Stimulated activated CD8-positive, alpha-beta memory T cell treated with anti-CD3 and anti-CD28 coated beads, Interleukin-15, amount 100 ng/mL, for 4 hours (primary cell): ENCODE measurements at places on chromosomes 4 and X.

DNA sequence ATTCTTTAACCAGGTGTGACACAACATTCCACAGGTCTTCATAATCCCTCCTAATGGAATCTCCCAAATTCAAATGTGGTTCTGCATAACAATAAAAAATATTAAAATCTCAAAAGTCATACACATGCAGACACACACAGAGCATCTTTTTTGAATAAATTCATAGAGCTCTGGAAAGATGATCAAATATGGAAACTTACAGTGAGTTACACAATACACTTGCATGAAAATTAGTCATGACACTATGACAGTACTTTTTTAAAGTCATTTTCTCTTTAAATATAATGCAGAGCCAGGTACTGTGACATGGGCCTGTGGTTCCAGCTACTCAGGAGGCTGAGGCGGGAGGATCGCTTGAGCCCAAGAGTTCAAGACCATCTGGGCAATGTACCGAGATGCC lies 38.9 kb downstream of the DDX60L start:
- no peak for DNase-seq

GRCh38 chr4:124032035-124032434 lies 635.4 kb downstream of the SPRY1 start:
- DNase-seq = no peak

GRCh38 chr4:6939761-6940743 lies 30.4 kb downstream of the TBC1D14 start:
- DNase-seq = no peak

- no peak for DNase-seq
Observed at GRCh38 chrX:154096140-154097002, 1.1 kb downstream of the MECP2 start.

DNA sequence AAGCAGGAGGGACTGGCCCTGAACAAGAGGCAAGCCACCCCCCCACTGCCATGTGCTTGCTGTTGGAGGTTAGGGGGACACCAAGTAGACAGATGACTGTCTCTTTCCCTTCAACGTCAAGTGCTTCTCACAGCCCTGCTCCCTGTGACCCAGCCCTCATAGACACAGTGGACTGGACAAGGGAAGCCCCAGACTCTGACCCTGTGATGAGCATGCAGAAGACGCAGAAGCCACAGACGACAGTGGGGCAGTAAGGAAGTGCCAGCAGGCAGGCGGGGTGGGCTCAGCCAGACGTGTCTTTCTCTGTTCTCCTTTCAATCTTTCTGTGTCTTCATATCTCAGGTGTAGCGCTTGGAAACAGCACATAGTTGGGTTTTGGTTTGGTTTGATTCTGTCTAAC lies 2.4 kb upstream of the L1CAM start:
- no peak for DNase-seq

- DNase-seq = no peak
Observed at GRCh38 chr4:24774452-24774851, 20.9 kb upstream of the SOD3 start.

- DNase-seq = no peak
Observed at GRCh38 chr4:90444904-90445303, 317.7 kb downstream of the CCSER1 start.

- DNase-seq = no peak
Observed at GRCh38 chr4:17762726-17763125, 18.7 kb downstream of the FAM184B start.

DNA sequence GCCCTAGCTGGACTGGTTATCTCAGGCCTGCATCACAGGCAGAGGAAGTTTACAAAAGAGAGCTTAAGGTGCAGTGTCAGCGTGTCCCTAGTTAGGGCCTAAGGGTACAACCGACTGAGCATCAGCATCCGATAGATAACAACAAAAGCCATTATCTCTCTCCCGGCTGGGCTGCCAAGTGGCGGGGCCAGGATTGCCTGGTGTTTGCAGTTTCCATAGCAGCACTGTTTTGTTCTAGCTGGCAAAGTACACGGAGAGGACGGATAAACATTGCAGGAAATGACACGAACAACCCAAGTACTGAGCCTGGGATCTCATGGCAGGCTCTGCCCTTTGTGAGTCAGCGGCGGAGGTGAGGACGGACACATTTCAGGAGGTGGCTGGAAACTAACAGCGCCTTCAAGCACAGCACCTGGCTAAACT lies 104.7 kb upstream of the NOCT start:
- no peak for DNase-seq

- DNase-seq = no peak
Observed at GRCh38 chrX:154512879-154513553, 3.0 kb downstream of the FAM3A start.

DNA sequence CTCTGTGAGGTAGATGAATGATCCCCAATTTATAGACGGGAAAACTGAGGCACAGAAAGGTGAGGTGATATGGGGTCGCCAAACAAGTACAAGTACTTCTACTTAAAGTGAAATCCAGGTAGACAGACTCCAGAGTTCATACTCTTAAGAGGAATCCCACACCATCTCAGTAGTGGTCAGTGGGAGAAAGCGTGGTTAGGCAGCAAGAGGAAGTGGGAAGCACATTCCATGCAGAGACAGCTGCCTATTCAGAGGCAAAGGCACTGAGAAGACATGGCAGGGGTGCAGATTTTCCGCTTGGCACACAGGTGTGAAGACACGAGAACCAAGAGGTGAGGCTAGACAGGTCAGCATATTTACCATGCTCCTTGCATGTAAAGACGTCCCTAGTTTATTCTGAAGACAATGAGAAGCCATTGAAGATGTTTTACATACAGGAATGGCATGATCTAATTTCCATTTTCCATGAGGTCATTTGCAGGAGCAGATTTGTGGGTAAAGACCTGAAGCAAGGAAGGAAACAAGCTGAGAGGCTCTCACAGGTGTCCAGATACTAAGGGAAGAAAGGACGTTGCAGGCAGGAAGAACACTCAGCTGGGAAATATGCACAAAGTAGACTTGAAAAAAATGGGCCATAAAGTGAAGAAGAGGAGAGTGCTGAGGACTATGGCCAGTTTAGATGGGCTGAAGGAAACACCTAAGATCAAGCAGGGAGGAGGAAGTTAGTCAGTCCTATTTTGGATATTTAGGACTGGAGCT lies 17.3 kb upstream of the CLNK start:
- no peak for DNase-seq

DNA sequence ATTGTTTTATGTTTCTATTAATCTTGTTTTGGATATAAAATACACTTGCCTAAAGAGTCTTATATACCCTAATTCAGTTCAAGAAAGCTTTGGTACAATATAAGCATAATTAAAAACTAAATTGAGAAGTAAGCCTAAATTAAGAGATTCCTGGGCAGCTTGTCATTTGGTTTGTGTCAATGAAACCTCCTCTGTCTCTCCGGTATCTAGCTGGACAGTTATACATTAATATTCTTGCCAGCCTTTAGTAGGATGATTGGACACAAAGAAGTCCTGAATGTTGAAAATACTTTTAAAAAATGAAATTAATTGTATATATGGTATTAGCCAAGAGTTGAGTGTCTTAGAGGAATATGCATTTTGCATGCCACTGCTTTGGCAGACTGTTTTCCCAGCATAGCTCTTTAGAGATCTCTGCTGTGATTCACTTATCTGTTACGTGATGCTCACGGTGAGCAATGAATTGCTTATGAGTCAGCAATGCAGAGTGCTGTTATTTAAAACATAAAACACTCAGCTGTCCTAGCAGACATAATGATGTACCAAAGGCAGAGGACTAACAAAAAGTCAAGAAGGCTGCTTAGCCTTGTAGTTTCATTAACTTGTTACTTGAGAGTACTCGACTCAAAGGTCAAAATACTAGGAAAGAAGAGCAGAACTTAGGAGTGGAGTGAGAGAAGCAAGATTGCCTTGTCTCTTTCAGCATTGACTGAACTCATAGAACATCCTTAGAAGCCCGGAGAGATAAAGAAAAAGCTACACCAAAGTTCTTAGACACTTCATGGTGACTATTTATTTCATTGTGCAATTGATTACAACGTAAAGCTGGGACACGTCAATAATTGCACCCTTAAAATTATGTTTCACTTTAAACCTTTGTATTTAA lies 1296.1 kb upstream of the PCDH7 start:
- no peak for DNase-seq

DNA sequence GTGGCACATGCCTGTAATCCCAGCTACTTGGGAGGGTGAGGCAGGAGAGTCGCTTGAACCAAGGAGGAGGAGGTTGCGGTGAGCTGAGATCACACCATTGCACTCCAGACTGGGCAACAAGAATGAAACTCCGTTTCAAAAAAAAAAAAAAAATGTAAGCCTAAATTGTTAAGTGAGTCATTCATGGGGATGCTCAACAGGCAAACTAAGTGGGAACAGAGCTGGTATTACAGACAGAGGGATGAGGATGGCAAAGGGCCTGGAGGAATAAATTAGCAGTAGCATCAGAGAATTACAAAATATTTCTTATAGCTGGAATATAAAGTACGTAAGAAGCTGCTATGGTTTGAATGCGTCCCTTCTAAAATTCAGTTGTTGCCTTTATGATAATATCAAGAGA lies 43.4 kb upstream of the OGT start:
- DNase-seq = no peak

DNA sequence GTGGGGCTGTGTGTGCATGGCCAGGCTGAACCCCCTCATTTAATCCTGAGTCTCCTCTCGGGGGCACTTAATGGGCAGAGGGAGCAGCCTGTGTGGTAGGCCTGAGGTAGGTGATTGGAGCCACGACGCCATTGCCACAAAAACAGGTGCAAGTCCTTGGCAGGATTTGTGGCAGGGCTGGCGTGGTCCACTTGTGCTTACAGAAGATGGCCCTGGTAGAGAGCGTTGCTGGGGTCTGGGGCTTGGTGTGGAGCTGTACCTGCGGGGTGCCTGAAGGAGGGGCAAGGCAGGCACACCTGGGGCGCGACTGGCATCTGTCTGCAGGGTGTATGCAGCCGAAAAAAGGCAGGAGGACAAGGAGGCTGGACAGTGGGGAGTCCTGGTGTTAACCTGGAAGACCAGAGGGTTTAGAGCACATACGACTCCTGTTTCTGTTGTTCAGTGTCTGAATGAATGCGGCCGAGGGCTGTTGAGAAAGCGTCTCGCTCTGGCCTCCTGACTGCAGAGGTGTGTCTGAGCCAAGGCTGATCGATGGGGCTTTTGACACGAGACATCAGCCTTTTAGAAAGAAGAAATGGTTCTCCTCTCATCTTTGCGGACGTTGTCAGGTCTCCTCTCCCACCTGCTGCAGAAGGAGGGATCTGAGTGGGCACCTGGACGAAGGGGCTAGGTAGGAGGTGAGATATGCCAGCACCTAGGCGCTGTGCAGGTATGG lies 52.0 kb downstream of the TBC1D14 start:
- no peak for DNase-seq

DNA sequence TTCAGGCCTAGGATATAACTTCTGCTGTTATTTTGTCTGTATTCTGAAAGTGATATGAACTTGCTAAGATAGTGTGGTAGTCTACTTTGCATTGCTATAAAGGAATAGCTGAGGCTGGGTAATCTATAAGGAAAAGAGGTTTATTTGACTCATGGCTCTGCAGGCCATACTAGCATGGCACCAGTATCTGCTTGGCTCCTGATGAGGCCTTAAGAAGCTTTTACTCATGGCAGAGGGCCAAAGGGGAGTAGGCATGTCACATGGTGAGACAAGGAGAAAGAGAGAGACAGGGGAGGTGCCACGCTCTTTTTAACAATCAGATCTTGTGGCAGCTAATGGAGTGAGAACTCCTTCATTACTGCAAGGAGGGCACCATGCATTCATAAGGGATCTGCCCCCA lies 247.3 kb downstream of the GPAT3 start:
- DNase-seq = no peak

DNA sequence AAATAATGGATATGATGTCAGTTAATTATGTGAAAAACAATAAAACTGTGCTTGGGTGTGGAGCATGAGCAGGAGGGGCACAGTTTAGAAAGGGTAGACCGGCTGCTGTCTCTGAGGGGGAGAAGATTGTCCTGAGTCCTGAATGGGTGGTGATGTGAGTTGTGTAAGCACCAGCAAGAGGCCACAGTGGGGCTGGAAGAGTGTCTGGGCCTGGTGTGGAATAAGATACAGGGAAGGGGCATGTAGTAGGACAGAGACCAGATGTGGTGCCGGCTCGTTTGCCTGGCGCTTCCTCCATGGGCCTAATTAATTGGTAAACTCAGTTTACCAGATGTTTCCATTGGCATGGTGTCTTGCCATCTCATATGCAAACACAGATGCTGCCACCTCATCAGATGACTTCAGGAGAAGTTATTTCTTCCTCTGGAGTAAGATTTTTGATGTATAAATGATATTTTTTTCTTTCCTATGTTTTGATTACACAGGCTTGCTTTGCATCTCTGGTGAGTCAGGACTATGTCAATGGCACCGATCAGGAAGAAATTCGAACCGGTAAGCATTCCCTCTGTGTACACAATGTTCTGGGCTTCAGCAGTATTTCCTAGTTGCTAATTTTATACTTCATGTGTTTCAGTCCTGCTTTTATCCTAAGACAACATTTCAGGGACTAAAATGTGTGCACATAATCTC lies 5.1 kb downstream of the MED28 start:
- no peak for DNase-seq

DNA sequence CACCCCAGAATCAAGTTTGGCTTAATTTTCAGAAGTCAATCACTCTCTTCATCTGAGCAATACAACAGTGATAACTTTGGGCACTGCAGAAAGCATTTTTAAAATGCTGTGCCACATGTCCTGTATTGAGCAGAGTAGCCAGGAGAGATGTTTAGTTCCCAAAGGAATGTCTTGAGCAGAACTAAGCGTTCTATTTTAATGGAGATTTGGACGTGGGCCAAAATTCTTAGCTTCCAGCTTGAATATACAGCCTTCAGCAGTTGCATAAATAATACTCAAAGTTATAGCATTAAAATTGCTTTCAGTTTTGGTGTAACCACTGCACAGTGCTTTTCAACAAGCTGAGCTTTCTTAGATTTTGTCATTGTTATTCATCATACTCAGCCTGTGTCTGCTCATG lies 679.2 kb downstream of the NLGN4X start:
- DNase-seq = no peak

GRCh38 chrX:73457306-73457705 lies 10.5 kb downstream of the CDX4 start:
- no peak for DNase-seq

- no peak for DNase-seq
Observed at GRCh38 chr4:43690116-43690515, 758.5 kb downstream of the KCTD8 start.

DNA sequence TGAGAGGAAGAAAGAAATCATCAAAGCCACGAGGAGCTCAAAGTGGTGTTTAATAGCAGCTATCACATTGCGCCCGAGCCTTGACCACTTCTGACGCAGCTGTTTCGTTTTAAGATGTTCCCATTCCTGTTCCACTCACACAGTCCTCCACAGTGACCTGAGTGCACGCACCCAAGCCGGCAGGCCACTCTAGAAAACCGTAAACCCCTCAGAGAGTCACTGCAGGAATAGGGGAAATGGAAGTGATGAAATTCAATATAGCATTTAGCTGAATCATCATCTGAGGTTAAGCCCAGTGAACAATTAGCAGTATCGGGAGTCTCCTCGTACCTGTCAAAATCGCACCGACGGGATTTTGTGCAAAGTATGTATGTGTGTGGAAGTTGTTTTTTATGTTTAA lies 17.9 kb upstream of the HAND2 start:
- DNase-seq = no peak
